ENCODE measurements at places on chromosomes 16 and 17. TPM values are rescaled to one million over a fixed set of nuclear protein-coding genes. Genes with fewer than 3 reads are reported as not detected.

GAST gene
- total RNA-seq: not detected

ASGR1 gene
- 4.1 TPM for total RNA-seq

GPR179 gene
- not detected for total RNA-seq

EXOC7 gene
- 60.7 TPM for total RNA-seq

Data from mammary microvascular endothelial cell (primary cell).